ENCODE measurements at places on chromosomes 4 and X.
A peak's percentile ranks its signal among the peaks of the same experiment; 100 is the strongest.

GRCh38 chr4:70935038-70935695, 33.0 kb downstream of the MOB1B start:
- ATAC-seq = no peak

DNA sequence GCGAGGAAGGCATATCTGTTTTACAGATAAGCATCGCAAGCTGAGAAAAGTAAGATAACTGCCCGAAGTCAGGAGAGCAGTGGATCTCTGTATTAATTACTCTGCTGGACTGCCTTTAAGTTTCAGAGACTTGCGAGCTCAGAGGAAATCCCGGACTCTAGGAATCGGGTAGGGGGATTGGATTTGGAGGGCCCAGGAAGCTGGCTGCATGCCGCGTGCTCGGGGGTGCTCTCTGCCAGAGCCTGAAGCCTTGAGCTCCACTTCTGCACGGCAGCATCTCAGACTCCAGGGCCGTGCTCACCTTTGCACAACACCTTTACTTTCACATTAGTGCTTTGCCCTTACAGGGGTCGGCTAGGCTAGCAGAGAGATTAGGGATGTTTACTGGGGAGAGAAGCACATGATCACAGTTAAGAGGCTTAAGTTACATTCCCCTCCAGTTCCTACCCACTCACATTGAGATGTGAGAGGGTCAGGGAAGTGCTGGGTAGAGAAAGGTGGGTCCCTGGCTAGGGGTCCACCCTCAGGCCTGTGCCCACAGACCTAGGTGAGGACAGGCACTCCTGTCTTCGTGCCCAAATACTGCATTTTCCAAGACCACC, 57.0 kb downstream of the TRIML1 start:
- no peak for ATAC-seq

DNA sequence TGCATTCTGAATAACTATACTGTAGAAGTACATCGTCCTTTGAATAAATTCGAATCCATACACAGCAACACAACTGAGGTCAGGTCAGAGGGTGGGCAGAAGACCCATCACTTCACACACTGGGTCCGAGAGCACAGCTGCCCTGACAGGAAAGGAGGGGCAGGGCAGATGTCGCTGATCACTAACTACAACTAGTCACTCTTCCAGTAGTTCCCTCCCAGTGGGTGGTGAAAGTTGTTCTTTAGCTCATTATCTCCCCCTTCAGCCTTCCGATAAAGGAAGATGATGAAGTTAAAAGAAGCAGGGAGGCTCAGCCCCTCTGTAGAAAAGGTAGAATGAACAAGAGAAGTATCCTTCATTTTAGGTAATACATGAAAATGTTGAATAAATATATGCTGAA, 278.9 kb downstream of the INPP4B start:
- peak; percentile 66 for ATAC-seq

DNA sequence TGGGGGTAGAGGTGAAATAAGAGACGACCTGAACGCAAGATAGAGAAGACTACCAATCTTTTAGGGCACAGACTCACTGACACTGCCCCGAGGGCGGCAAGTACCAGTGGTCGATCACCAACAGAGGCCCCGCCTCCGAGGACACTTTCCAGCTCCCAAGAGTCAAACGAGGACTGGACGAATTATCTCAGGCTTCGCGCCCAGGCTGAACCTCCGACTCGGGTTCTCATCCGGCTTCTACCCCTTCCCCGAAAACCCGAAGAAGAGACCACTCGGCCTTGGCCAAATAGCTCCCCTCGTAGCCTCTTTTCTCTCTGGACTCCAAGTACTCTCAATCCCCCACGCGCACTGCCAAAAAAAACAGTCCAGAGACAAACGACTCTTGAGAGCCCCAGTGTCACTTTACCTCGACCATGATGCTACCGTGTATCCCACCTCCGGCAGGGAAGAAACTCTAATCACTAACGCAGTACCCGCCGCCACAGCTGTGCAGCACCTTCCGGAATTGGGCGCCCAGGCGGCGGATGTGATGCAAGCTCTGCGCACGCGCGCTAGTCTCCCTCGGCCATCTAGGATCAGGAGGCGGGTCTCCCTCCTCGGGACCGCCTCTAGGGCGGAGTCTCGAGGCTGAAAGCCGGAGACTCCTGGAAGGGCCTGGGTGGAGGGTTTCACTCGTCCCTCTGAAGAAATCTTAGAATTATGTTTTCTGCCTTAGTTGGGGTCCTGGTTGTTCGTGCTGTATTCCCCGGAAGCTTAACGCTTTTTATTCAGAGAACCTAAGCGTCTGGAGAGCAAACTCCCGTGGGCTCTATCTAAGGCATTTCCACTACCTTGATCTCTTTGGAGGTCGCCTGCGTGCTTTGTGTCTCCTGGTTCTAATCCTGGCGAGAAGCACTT, at the start of gene PLRG1:
PLRG1 (minus strand) TSS at position 507 of the 897 bp plus-strand sequence; CDS start at position 415, 92 bp downstream.
- ATAC-seq = peak; percentile 99

DNA sequence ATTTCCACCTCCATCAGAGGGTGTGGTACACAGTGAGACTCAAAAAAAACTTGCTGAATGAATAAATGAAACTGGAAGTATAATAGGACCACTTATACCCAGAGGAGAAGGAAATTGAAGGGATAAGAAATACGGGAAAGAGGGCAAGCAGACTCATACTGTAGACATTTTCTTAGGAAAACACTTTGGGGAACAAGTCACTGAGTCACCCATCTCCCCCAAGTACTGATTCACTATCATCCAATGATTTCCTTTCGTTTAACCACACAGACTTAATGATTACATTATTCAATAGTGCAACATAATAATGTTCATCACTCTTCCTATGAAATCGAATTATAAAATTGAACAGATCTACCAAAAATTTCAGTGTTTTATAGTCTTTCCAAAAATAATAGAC, 97.1 kb downstream of the LDB2 start:
- ATAC-seq = no peak

DNA sequence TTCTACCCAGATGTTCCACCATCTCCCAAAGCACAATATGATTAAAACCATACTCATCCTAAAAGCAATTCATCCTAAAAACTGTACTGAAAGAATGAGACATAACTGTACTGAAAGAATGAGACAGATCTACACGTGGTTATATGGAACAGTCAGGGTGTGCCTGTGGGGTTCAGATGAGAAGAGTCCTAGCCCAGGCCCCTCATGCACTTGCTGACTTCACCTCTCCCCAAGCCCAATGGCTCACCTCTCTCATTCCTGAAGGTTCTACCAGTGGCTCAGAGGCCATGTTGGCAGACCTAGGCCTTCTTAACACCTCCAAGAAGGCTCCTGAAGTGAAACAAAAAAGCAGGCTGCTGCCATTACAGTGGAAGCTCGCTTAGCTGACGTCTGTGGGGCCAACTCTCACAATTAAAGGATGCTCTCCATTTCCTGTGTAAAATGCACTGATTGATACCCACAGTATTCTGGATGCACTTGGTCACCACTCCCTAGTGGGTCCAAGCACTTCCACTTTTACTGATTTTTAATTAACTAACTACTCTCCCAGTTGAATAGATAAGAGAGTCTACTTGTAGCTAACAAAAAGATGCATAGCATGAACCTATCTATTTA, 3.8 kb downstream of the PLAC1 start:
- ATAC-seq = peak; percentile 96

GRCh38 chrX:123713841-123714240, 19.0 kb downstream of the THOC2 start:
- no peak for ATAC-seq

DNA sequence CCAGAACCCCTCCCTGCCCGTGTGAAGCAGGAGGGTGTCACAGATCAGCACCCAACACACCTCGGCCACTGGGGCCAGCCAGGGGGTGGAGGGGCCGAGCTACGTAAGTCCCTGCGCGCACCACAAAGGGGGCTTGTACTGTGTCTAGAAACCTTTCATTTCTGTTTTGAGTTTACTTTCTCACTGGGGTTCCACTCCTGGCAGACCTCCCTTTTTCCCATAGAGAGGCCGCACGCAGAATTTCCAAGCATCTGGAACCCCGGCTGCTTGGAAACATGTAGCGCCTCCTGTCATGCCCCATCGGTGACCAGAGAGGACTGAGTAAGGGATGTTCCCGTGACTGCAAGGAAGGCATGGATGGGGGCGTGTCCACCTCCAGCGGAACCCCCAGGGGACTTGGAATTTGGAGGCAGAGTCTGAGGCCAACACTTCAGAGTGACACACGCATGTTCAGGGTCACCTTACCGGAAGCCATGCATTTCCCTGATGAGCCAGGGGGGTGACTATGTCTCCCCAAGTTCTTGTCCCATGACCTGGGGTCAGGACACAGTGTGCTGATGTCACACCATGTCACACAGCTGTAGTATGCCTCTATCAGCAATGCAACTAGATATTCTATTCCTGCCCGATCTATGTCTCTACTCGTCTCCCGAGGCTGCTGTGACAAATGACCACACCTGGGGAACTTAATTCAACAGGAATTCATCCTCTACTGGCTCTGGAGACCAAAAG, 105.3 kb downstream of the DHRSX start:
- no peak for ATAC-seq

DNA sequence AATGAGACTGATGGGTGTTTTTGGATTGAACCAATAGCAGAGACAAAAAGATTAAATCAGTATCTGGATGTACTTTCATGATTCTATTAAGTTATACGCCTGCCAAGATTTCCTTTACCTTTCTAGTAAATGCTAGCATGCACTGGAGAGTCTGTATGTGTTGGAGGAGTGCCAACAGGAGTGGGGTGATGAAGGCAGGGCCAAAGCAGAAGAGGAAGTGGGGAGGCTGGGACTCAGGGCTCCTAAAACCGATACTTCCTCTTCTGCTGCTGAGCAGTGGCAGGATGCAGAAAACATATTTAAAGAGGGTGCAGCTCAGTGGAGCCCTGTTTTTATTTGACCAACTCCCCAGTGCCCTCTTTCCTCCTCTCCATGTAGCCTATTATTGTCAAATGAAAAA, 5.6 kb downstream of the CYSLTR1 start:
- ATAC-seq = no peak

- no peak for ATAC-seq
Observed at GRCh38 chr4:119736559-119736958, 108.0 kb upstream of the PDE5A start.

DNA sequence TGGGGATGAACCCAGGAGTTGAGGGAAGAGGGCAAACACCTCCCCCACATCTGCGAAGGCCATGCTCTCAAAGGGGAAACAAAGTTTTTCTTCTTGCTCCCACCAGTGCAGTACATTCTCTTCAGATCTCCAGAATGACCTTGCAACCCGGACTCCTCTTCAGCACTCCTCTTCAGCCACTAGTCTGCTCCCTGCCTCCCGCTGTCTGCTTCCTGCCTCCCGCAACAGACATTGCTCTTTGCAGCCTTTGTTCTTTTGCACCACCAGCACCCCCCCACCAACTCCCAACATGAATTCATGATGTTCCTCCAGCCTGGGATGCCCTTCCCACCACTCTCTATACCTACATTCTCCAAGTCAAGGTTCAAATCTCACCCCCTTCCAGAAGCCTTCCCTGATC, 32.1 kb downstream of the UTP14A start:
- no peak for ATAC-seq
